ENCODE measurements at places on chromosomes 1 and 21.

DNA sequence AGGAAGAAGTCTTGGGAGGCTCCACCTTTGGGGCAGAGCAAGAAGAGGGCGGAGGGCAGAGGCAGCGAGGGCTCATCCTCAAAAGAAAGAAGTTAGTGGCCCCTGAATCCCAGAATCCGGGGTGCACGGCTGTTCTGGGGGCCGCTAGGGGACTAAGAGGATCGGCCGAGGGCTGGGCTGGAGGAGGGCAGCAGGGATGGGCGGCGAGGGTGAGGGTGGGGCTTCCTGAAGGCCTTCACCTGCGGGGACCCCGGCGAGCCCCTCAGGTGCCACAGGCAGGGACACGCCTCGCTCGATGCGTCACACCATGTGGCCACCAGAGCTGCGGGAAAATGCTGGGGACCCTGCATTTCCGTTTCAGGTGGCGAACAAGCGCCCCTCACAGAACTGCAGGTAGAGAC, 23.9 kb downstream of the COL6A1 start:
- no peak for DNase-seq

DNA sequence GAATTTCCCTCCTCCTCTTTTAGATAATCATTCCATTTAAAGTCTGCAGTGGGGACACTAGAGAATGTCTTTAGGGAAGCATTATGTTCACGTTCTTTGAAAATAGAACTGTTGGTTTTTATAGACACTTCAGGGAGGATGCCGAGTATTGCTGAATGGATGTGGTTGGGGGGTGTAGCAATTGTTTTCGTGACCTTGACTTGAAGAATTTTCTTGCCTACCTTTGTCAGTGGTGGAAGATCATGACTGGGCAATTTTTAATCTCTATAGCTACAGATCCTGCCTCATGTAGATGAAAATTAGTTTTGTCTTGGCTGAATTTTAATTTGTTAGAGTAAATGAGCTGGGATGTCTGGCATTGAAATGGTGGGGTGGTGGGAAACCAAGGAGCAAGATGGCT, 3.8 kb downstream of the SMG7 start:
- DNase-seq, result no peak

DNA sequence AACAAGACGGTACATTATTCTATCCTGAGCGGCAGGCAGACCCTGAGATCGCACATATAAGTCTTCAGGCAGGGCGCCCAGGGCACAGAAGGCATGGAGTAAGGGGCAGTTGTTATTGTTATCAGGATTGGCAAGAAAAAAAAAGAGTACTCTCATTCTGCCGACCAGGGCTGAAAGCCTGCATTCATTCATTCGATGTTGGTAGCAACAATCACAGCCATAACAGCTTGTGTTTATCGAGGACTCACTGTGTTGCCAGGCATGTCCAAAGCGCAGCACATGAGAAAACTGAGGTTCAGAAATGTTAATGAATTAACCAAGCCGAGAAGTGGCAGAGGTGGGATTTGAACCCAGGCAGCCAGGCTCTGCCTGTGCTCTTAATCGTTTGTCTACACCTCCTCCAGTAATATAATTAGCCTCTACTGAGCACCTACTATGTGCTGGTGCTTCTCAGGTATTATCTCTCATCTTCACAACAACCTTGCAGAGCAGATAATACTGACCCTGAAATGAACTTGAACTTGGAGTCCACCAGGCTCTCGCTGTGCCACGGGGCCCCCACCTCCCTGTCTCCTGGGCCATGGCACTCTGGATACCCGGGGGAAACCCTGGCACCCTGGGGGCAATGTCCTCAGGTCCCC, 56.2 kb downstream of the TAS1R2 start:
- no peak for DNase-seq

GRCh38 chr1:27365372-27366112, 1.2 kb downstream of the MAP3K6 start:
- DNase-seq, result peak; percentile 75

GRCh38 chr1:33320619-33321165, at the start of gene A3GALT2:
TSS of gene A3GALT2 (minus strand) at chr1:33321098. CDS start at chr1:33321098, 0 bp downstream.
- no peak for DNase-seq

- DNase-seq, result no peak
Observed at GRCh38 chr1:1406101-1406820, 832 bp downstream of the MRPL20 start.

DNA sequence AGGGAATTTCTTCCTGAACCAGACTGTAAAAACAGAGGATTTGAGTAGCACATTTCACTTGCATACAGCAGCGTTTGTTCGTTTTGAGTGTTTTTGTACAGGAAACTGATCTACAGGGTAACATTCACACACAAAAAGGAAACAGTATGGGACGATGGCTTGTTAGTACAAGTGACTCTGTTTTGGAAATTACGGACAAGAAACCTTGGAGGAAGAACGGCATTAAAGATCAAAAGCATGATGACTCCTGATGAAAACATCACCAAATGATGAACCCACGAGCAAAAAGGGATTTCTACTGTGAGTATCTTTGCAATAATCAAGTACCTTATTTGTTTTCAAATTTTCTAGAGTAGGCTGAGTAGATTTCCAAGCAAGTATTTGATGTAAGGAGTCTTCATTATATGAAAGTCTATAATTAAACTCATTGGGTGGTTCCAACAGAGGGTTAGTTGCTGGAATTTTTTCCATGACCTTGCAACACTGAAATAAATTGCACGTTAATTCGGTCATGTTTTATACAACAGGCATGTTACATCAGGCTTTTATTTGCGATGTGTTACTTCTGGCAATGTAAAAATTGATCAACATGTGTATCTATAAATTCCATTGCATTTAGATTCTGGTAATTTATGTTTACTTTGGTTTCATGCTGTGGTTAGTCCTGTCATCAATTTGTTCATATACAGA, 76.7 kb upstream of the KCNK2 start:
- no peak for DNase-seq

DNA sequence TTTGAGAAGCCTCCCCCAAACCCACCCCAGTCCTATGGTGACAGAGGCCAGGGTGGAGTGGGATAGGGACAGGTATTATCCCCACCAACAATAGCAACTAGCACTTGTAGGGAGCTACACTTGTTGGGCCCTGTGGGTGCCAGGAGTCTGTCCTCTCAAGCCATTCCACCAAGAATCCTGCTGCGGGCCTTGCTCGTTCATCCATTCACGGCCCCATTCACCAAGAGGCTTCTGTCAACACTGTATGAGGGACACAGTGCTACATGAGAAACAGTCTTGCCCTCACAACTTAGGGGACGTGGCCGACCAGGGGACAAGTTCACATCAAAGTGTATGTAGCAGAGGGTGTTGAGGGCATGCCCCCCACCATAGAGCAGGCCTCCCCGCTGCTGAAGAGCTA, 18.9 kb downstream of the SHISA4 start:
- no peak for DNase-seq

GRCh38 chr1:156143765-156144489, 9.5 kb upstream of the SEMA4A start:
- DNase-seq, result no peak

DNA sequence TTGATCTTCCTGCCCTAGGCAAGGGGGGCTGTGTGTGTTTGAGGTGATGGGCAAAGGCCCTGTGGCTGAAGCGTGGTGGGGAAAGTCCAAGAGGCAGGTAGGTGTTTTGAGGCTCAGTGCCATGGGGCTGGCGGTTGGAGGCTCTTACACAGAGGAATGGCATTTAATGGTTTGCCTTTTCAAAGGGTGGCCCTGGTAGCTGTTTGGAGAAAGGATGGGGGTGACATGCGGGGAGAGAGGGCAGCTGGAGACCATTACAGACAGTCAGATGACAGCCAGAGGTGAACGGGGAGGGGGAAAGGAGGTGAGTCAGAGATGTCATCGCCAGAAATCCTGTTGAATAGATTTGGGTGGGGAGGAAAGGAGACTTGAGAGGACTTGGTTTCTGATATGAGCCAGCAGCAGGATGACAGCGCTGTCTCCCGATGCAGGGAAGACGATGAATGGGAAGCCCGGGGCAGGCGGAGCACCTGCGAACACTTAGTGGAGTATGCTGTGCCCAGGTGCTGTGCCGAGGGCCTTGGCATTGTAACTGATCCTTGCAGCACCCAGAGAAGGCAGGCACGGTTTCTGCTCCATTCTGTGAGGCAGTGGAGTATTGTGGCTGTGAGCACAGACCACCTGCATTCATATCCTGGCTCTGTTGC, 56.3 kb downstream of the MAN1C1 start:
- no peak for DNase-seq

DNA sequence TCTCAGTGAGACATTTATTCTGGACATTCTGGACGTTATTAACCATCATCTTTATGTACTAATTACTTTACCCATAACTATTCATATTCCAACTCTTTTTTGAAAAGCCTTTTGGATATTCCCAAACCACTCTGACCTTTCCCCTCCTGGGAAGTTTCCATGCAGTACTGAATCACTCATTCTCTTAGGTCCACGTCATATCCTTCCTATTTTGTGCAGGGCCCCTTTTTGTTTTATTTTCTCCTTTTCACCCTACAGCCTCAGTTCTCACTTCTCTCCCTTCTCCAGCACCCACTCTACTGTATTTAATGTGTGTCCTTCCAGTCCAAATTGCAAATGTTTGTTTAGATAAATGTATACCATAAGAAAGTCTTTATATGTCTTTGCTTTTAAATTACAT, 16.4 kb upstream of the ATP1A1 start:
- DNase-seq, result no peak

- DNase-seq, result no peak
Observed at GRCh38 chr1:217079584-217079983, 356.4 kb upstream of the ESRRG start.

GRCh38 chr1:74467786-74468377, 44.5 kb downstream of the LRRC53 start:
- DNase-seq, result no peak

- no peak for DNase-seq
Observed at GRCh38 chr1:151980287-151981177, 13.1 kb downstream of the S100A10 start.

All from immature natural killer cell (primary cell).